ENCODE measurements at places on chromosomes 2 and 18.

DNA sequence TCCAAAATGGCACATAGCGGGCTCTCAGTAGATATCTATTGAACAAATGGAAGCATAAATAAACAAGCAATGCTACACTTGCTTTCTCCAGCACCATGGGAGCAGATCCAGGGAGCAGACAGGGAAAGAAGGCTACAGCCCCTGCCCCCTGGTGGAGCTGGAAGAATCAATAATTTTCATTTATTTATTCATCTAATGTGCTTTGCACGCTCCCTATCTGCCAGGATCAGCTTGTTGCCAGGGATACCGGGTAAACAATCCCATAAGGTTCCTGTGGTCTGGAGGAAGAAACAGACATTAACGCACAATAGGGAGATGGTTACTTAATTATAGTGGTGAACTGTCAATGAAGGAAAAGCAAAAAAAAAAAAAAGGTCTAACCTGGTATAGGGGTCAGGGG, 40.1 kb upstream of the CLASP1 start:
- ATAC-seq, result peak; percentile 93

GRCh38 chr2:10000541-10000940, 42.8 kb upstream of the KLF11 start:
- no peak for ATAC-seq

DNA sequence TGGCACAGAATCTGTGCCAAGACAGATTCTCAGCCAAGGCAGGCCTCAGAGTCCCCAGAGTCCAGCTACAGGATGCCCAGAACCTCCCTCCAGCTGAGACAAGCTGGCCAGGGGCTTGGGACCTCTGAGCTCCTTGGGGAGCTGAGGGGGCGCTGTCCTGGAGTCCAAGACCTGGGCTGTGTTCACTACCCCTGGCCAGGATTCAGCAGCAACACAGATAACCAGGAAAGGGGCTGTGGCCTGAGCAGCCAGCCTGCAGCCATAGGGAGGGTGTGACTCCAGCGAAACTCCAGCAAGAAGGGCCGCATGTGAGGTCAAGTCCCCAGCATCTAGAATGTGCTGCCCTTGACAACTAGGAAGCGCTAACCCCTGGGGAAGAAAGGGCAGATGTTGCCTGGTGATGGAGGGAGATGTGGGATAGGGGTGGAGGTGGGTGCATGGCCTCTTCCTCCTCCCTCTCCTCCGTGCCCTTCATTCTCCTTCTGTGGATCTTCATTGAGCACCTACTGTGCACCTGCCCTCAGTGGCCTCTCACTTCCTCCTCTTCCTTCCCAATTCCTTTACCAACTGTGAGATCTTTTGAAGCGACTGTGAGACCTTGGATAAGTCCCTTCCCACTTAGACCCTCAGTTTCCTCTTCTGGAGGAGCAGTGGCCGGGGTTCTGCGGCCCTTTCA, 7.7 kb upstream of the ARID5A start:
- no peak for ATAC-seq

DNA sequence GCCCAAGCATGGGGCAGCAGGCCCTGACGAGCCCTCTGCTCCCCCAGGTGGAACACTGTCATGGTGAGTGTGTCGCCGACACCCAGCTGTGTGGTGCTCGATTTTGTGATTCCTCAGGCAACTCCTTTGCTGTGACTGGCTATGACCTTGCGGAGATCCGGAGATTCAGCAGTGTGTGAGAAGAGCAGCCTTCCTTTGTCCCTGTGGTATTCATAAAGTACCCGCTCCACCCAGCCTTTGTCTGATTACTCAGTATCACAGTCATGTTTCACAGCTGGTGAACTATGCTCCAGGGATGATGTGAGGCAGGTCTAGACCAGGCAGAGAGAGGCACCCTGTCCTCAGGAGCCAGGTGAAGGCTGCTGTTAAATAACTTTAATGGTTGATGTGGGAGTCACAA, 4.0 kb downstream of the WDR54 start:
- no peak for ATAC-seq

DNA sequence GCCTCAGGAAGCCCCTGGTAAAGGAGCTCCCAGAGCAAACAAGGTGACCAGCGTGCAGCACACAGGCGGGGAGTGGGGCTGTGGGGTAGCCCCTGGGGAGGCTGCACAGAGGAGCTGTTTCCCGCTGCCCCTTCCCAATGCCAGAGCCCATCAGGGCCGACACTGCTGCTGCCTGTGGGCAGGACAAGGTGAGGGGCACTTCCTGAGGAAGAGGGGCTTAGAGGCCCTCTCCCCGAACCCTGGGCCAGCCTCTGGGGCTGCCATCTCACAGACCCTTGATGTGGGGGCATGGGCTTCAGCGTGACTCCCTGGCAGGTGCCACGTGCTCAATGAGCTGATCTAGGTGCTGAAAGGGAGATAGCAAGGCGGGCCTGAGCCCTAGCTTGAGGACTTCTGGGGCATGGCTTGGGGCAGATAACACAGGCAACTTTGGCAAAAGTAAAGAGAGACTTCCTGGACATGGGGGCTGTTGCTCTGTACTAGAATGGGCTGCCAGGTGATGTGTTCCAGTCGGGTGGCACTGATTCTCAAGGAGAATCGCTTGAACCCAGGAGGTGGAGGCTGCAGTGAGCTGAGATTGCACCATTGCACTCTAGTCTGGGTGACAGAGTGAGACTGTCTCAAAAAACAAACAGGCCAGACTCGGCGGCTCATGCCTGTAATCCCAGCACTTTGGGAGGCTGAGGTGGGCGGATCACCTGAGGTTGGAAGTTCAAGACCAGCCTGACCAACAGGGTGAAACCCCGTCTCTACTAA, 9.9 kb upstream of the KLF11 start:
- no peak for ATAC-seq

DNA sequence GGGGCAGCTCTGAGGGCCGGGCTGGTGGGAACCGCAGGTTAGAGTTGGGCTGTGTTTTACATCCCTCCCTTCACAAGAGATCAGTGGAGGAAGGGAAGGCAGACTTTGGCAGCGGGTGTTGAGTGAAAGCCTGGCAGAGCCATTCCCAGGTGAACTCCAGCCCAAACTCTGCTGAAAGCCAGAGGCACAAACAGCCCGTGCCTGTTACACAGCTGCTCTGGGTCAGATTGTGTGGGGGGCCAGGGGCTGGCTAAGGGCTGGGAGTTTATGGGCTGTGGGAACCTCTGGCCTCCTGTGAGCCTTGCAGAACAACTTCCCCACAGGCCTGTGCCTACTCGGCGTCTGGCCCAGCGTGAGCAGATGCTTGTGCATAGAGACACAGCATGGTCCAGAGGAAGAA, 286.8 kb downstream of the CLIP4 start:
- no peak for ATAC-seq

DNA sequence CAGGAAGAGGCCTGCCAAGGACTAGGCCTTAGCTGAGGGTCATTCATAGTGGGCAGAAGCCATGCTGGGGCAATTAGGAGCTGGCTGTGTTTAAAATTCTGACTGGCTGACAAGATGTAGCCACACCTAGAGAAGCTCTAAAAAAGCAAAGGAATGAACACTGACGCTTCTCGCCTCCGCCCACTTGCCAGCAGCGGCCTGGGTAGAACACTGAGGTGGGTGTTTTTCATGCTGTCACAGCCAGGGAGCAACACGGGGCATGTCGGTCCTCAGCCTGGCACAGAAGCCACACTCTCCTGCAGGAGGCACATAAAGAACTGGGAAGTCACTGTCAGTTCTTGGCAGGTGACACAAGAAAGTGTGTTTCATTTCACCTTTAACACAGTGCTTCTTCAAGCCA, 10.4 kb downstream of the CHST10 start:
- no peak for ATAC-seq

GRCh38 chr2:68217729-68218128, 34.6 kb downstream of the PPP3R1 start:
- no peak for ATAC-seq

DNA sequence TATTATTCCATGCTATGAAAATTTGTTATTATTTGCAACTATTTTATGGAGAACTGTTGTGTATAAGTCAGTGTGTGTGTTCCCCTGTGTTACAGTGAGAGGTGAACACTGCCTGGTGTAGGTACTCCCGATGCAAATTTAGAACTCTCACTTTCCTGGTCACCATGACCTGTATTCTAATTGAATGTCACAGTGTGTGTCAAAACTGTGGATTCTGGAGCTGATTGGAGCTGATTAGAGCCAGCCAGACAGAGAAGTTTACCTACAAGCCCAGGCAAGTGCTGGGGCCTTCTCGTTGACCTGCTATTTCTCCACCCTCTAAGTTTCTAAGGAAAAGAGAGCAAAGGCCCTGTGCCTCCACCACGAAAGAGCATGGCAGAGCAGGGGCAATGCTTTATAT, 216.0 kb downstream of the NYAP2 start:
- no peak for ATAC-seq

- ATAC-seq, result peak; percentile 92
These were observed 35.2 kb downstream of the FAM178B start for GRCh38 chr2:96951125-96951654.

DNA sequence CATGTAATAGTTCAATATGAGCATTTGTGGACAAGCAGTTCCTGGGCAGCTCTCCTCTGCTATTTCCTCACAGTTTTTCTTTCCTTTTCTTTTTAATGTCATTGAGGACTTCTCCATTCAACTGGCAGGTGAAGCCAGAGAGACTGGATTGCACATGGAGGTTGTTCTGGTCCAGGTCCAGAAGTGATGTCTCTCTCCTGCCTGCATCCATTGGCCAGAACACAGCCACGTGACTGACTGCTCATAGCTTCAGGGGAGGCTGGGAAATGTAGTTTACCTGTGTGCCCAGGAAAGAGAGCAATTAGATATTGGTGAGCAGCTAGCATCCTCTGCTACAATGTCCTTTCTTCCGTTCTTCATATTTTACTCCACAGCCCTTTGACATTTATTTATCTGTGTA, 20.2 kb upstream of the ADAM23 start:
- peak; percentile 57 for ATAC-seq

DNA sequence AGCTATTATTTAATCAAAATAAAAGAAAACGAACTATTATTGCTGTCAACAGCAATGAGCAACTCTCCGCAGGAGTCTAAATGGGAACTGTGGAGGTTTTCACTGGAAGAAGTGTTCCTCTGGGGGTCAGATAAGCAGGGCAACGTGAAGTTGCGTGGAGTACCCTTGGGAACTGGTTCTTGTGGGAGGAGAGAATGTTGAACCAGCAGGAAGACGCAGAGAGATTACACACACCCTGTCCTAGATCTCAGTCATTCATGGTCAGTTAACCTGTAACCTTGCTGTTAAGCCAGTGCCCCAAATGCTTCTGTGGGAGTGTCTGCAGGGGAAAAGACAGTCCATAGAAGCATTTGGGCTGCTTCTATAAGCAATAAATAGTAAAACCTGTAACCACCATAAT, 20.4 kb upstream of the CABLES1 start:
- no peak for ATAC-seq

DNA sequence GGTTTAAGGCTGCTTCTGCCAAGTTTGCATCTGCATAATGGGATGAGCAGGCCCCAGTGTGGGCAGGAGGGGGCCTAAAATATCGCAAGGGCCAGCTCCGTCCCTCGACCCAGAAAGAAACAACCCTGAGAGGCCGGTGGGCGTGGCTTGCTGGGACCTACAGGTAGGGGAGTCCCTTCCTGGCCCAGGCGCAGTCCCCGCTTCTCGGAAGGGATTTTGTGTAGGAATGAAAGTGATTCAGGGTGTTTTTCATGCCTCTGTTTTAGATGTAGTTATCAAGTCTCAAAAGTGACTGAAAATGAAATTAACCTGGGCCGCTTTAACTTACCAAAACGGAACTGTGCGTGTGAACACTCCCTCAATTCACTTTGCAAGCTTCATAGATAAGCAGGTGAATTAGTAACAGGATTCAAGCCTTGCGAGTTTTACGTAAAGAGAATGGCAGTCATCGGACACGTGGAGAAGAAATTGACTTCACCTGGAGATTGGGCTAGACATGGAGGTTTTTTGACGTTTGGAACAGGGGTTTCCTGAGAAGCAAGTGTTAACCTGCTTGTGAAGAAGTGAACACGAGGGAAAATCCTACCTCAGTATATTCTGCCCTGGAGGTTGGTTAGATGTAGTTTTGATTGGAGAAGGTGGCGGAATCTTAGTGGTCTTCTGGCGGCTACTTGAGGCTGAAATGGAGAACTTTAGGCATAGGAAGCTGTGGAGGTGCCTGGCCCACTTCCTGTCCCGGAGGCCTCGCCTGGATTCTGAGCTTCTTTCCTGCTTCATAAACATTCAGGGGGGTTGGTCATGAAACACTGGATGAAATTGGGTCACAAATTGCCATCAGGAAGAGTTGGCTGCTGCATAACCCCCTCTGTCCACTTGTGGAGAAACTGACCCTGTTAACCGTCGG, 1.7 kb downstream of the NCK2 start:
- ATAC-seq, result no peak

DNA sequence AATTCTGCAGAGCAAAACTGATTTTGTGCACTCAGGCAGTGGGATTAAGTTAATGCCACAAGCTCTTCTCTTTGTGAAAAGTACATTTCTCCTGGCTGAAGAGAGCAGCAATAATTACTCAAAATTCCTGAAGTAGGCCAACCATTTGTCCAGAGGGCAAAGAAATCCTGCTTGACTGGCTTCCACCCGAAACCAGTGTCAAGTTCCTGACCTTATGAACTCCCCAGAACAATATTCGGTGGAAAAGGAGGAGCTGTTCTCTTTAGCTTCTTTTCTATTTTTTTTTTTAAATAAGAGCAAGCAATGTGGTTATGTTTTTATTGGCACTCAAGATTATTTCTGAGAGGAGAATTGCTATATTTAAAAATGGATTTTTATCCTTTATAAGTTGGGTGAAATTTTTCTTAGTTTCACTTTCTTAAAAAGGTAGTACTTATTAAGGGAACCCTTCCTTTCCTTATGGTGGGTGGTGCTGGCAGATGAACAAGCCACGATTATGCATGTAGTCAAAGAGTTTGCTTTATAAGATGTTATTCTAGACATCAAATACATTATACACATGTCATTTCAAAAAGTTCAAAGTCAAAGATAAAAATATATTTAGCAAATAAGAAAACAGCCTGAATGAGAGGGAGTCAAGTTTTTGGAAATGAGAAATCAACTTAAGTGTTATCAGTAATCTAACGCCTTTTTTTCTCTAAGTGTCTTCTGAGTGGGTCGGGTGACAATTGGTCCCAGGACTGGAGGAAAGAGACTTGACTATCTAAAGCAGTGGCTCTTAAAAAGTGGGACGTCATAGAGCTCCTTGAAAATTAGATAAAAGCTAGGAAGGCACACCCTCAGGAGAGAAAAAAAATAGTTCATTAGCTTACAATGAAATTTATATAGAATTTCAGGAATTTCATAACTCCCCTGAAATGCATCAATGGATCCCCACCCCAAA, 194.5 kb downstream of the IKZF2 start:
- no peak for ATAC-seq

DNA sequence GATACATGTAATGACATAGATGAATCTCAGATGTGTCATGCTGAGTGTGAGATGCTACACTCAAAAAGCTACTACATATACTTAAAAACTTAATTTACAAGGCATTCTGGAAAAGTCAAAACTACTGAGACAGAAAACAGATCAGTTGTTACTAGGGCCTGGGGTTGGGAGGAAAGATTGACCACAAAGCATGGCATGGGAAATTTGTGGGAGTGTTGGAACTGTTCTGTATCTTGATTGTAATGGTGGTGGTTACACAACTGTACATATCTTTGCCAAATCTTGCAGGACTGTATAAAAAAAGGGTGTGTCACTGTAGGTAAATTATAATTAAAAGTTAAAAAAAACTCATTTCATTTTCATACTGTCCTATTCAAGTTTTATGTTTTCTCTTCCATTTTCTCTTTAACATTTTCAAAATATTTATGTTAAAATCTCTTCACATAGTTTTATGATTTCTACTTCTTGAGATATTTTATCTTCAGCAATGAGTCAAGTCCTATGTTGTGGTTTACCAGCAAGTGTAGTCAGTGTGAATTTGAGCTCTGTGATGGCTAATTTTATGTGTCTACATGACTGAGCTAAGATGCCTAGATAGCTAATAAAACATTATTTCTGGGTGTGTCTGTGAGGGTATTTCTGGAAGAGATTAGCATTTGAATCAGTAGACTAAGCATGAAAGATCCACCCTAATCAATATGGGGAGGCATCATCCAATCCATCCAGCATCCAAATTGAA, 58.6 kb upstream of the VRK2 start:
- no peak for ATAC-seq

Data from SK-N-SH treated with all-trans-retinoic acid at 6 μM for 48 hours (cell line).